ENCODE measurements at places on chromosomes 13 and 19.

- DNase-seq: no peak
Measured at GRCh38 chr19:4937060-4937459, 27.8 kb downstream of the UHRF1 start.

- no peak for DNase-seq
Measured at GRCh38 chr13:29523199-29523961, 72.1 kb downstream of the SLC7A1 start.

GRCh38 chr19:15863272-15863671 lies 34.6 kb downstream of the CYP4F2 start:
- DNase-seq: no peak

GRCh38 chr19:29528946-29529645 lies 3.3 kb downstream of the VSTM2B start:
- DNase-seq: no peak

GRCh38 chr13:110305544-110305943 lies 1.4 kb downstream of the COL4A1 start:
- DNase-seq: no peak
